ENCODE measurements at places on chromosomes 7 and 10.
A peak's percentile ranks its signal among the peaks of the same experiment; 100 is the strongest.

DNA sequence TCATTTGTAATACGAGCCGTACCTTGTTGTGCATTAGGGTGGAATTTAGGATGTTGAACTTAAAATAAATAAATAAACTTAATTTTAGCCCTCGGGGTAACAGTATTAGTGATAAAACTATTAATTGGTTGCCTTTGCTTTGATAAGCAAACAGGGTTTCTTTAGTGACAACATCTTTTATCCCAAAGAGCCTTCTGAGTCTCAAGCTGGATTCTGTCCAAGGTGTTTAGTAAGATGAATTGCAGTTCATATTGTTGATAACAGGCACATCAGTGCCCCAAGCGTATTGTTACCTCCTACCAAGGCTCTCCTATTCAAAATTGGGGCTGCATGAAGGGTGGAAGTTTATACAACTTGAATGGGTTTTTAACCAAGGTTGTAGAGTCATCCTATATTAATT, 144.4 kb upstream of the CELF2 start:
- no peak for DNase-seq

GRCh38 chr7:148204639-148205304, 385.8 kb upstream of the C7orf33 start:
- no peak for DNase-seq

- DNase-seq, result no peak
Observed at GRCh38 chr7:127393368-127394058, 1.0 kb upstream of the ZNF800 start.

DNA sequence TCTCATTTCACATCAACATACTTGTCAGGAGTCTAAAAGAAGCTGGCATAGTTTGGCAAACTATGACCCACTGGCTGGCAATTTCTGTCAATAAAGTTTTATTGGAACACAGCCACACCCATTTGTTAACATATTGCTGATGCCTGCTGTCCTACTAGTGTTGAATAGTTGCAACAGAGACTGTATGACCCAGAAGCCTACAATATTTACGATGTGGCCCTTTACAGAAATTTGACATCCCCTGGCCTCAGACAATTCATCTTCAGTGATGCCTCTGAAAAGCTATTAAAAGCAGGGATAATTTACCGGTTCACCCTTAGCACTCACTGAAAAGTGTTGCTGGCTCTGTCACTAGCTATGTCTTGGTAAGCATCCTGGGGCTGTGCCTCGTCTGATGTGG, 155.2 kb downstream of the ARID5B start:
- no peak for DNase-seq

DNA sequence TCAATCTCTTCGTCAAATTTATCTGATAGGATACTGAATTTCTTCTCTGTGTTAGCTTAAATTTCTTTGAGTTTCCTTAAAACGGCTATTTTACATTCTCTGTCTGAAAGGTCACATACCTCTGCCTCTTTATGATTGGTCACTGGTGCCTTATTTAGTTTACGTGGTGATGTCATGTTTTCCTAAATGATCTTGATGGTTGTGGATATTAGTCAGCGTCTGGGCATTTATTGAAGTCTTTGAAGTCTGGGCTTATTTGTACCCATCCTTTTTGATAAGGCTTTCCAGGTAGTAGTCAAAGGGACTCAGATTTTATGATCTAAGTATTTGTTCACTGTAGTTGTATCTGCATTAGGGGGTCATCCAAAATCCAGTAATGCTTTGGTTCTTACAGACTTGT, 1407.5 kb upstream of the LRRTM3 start:
- DNase-seq, result no peak

DNA sequence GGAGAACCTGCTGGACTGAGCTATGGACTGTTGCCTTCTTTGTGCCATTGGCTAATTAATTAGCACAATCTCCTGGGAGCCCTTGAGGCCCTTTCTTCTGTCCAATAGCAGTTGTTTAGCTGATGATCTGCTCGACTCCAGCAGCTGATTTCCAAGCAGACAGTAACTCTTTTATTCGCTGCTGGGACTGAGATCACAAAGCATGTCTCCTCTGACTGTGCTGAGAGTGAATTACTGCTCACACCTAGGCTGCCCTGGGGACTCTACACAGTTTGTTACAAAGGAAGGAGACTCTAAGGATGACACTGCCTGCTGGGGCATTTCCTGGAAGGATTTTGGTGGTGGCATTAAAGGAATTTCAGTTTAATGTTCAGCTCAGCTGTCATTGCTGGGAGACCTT, 31.4 kb downstream of the CASP7 start:
- no peak for DNase-seq

DNA sequence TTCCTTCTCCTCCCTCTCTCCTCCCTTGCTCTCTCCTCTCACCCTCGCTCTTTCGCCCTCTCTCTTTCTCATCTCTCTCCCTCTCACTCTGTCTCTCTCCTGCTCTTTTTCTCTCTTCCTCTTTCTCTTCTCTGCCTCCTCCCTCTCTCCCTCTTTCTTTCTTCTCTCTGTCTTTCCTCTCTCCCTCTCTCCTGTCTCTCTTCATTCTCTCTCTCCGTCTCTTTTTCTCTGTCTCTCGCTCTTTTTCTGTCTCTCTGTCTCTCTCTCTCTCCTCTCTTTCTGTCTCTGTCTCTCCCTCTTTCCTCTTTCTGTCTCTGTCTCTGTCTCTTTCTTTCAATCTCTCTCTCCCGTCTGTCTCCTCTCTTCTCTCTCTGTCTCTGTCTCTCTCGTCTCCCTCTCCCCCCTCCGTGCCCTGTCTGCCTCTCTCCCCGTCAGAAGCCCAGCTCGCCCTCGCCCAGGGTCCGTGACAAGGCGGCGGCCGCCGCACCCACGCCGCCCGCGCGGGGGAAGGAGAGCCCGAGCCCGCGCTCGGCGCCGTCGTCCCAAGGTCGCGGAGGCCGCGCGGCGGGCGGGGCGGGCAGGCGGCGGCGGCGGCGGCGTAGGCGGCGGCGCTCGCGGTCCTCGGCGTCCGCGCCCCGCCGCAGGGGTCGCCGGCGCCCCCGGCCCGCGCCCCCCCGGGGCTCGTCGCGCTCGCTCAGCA, 21.3 kb upstream of the HSPB1 start:
- no peak for DNase-seq

DNA sequence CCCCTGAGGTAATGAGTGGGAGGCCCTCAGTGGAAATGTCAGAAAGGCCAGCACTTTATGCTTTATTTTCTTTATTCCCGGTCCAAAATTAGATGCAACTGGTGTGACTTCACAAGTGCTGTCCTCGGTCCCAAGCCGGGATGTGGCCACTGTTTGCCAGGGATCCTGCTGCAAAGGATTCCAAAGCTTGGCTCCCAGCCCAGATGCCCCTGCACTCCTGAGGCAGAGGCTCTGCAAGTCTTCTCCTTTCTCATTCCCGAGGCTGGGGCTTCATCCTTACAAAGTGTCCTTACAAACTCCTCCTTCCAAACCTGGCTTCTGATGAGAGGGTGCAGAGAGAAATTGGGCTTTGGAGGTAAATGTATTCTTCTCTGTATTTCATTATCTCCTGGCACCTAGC, 544.3 kb upstream of the DPP6 start:
- no peak for DNase-seq

DNA sequence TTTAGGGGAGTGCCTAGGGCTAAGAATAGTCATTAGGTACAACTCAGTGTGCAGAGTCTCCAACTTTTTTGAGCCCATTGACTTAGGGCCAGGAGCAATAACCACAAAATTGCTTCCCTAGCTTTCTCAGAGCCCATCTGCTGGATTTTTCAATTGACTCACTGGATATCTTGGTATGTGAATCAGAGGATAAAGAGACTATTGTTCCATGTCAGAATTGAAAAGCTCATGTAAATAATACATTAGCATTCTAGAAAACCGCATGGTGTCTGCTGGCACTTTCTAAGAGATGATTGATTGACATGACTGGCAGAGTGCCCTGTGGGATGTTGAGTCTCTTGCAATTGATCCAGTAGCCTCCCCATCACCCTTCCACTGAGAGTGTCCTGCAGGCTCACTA, 246.2 kb downstream of the CCDC7 start:
- DNase-seq, result no peak

GRCh38 chr7:8442814-8443304, 9.4 kb downstream of the NXPH1 start:
- peak; percentile 56 for DNase-seq

DNA sequence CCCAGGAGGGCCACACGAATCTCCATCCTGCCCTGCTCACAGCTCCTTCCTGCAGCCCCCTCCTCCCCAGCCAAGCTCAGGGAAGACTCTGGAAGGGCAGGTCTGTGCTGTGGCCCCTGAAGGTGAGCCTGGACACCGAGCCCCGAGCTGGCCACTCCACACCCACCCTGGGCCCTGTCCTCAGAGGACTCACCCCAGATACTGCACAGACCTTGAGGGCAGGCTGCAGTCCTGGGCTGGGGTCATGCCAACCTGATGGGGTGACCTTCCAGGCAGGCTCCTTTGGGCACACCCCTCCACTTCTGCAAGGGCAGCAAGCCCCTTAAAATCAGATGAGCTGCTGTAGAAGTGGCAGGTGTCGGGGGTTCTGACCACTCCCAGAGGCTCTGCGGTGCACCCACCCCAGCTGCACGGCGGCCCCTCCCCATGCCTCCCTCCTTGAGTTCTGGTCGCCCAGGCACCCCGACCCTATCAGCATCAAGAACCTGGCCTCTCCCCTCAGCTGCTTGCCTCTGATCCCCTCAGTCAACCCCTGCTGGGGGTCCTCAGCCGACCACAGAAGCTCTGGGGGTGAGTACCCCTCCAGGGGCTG, 24.3 kb downstream of the YKT6 start:
- DNase-seq, result peak; percentile 16

DNA sequence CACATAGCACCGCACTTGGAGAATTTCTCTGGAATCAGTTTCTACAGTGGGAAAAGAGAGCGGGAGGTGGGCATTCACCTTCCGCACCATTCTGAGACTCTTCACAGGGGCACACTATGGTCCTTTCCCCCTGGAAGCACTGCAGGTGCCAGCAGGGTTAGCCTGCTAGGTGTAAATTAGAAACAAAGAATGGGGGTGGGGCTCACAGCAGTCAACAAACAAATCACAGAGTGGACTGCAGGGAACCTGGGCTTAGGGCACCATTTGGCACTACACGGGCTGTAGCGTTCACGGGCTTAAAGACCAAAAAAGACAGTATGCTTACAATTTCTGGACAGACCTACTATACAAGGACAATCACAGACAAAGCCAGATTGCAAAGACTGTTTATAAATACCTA, 8.0 kb upstream of the PKD1L1 start:
- DNase-seq, result no peak

GRCh38 chr7:77858278-77858677, 59.7 kb downstream of the PHTF2 start:
- DNase-seq, result no peak

DNA sequence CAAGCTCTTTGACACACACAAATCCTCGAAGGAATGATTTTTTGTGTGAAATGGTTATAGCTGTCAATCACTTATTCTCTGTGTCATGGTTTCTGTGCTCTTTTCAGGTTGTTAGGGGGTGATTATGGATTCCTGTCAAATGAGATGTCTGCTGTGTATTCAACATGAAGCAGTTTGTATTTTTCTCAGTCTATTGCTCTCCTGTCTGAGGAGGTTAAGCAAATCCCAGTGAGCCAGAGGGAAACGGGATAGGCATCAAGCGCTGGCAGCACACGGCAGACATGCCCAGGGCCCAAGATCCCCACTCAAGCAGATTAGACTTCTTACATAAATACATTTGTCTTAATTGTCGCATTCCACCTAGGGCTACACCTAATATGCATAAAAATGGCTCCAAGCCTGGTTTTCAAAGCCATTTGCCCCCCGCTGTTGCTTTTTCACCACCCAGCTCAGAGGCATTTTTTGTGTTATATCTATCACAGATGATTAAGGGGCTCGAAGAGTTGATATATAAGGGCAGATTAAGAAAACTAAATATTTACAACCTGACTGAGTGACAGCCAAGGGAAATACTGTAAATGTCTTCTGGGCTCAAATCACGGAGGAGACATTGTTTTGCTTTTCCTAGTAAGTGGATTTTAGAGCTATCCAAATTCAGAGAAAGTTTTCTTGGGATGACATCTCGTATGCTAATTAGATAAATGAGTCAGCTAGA, 192.7 kb upstream of the LRGUK start:
- no peak for DNase-seq

GRCh38 chr10:28169525-28169924, 133.3 kb downstream of the MPP7 start:
- DNase-seq, result no peak

DNA sequence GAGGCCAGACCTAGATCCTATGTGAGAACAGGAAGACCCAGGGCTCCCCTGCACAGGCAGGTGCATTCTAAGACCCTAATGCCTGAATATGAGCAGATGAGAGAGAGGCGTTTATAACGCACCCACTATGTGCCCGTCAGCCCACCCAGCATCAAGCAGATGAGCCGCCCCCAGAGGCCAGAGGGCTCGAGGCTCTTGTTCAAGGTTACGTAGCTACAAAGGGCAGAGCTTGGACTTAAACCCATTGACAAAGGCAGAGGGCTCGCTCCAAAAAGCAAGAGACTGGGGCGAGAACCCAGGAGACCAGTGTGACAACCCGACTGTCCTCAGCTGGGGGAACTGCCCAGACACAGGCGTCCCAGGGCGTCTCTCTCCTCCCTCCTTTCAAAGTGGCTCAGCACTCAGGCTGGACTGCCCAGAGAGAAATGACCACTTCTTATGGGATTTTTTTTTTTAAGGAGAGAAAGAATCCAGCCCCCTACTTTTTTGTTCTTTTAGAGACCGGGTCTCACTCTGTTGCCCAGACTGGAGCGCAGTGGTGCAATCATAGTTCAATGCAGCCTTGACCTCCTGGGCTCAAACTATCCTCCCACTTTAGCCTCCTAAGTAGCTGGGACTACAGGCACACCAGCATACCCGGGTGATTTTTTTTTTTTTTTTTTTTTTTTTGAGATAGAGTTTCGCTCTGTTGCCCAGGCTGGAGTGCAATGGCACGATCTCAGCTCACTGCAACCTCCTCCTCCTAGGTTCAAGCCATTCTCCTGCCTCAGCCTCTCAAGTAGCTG, 40.1 kb downstream of the TNRC18 start:
- no peak for DNase-seq

- DNase-seq, result peak; percentile 71
Observed at GRCh38 chr7:128453836-128454804, 1.6 kb upstream of the HILPDA start.

- no peak for DNase-seq
Observed at GRCh38 chr7:137958470-137959431, 43.1 kb downstream of the CREB3L2 start.

DNA sequence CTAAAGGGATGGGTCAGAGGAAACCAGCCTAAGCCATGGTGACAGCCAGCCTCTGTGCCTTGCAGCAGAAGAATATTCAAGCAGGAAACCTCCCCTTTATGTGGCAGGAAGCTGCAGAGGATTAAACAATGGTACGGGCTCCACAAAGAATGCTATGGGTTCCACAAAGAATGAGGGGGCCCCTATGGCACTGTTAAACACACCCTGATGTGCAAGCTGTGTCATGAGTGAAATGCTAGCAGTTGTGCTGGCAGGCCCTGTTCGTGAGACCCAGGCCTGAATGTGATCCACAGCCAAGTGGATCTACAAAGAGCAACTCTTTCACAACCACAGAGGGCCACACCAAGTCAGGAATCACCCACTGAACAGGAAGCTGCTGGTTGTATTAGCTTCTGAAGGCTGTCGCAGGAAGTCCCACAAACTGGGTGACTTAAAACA, 68.9 kb downstream of the MYOF start:
- no peak for DNase-seq
